Activated naive CD8-positive, alpha-beta T cell treated with anti-CD3 and anti-CD28 coated beads, Interleukin-2, amount 10 ng/mL, durations not matched to agents 7 days and 5 days (primary cell): ENCODE measurements at places on chromosomes 5 and 9. TPM values are rescaled to one million over a fixed set of nuclear protein-coding genes. Genes with fewer than 3 reads are reported as not detected.
A peak's percentile ranks its signal among the peaks of the same experiment; 100 is the strongest.

PCDHGA4 gene
- total RNA-seq = 0.25 TPM

- no peak for DNase-seq
- H3K27me3 ChIP-seq = no peaks in the 10 kb centered on the region
- peaks cover 4% of the 10 kb centered on the region for H3K4me1 ChIP-seq
Observed at GRCh38 chr5:81505672-81506071, 111.7 kb upstream of the ACOT12 start.

NPR2 gene
- total RNA-seq = 13.7 TPM

DNA sequence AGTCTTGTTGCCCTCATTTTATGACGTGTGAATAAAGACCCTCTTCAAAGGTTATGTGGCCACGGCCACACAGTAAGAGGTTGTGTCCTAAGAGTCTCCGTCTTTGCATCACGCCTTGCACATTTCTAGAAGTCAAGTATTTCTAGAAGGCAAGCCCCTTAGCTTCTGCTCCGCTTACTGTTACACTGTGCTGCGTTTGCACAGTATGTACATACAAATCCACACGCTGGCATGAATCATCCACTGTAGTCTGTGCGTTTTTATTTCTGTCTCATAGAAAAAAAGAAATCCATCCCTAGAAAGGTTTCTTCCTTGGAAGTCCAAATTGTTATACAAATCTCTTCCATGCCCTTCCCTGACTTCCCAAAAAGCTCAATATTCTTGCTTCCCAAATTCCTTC lies 21.4 kb upstream of the ICE1 start:
- H3K4me1 ChIP-seq = no peaks in the 10 kb centered on the region
- H3K27me3 ChIP-seq = no peaks in the 10 kb centered on the region
- no peaks in the 10 kb centered on the region for H3K36me3 ChIP-seq
- no peak overlapping the region for H3K27ac ChIP-seq
- DNase-seq = no peak
- no peak overlapping the region for H3K4me3 ChIP-seq

DNA sequence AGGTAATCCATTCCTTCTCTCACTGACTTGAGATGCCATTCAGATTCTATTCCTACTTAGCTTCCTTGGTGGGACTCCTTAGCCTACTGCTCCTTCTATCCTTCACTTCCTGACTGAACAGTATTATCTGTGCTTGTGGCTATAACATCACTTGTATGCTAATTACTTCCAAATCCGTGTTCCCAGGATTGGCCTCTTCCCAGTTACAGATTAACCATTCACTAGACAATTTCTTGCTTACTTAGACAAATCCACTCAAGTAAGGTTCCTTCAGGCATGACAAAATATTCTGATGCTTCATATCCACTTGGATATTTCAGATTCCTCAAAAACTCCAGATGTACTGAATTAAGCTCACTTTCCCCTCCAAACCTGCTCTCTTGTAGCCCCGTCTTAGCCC lies 18.3 kb downstream of the LIFR start:
- no peaks in the 10 kb centered on the region for H3K4me1 ChIP-seq
- H3K4me3 ChIP-seq = no peak overlapping the region
- no peaks in the 10 kb centered on the region for H3K36me3 ChIP-seq
- H3K27me3 ChIP-seq = peaks cover 6% of the 10 kb centered on the region

DNA sequence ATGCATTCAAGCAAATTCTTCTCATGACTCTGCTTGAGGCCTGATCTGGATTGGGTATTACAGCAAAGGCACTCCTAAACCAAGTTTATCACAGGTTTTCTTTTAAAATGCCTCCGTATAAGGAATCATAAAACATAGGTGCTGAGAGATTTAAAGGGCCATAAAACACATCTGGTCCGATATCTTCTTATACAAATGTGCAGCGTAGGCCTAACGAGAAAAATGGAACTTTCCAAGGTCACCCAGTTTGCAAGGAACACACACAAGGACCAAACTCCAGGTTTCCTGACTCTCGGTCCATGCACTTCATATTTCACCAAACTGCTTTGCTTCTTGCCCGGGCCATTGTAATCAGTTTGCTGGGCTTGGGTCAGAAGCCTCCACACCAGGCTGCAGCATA lies 22.1 kb downstream of the SH3RF2 start:
- H3K27ac ChIP-seq = no peak overlapping the region
- H3K4me3 ChIP-seq = no peak overlapping the region
- H3K27me3 ChIP-seq = peaks cover 14% of the 10 kb centered on the region
- H3K36me3 ChIP-seq = no peaks in the 10 kb centered on the region
- no peak for DNase-seq

DNA sequence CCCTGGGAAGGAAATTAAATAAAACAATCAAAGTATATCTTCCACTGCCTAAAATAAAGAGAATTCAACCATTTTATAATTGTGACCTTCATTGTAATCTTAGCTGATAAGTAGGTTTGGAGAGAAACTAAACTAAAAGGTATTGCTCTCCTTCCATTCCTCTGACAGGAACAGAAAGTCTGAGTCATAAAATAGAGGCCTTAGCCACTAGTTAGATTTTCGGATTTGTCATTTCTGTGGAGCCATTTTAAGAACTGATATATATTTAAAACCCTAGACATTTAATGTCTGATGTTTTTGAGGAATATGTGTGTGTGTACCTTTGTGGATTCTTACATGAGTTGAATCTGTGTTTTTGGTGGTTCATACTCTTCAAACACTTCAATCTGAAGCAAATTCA lies 11.8 kb upstream of the TMC1 start:
- no peaks in the 10 kb centered on the region for H3K36me3 ChIP-seq
- DNase-seq = no peak
- peaks cover 2% of the 10 kb centered on the region for H3K4me1 ChIP-seq
- H3K27me3 ChIP-seq = no peaks in the 10 kb centered on the region
- no peak overlapping the region for H3K4me3 ChIP-seq

GRCh38 chr9:92324889-92325268 lies 271 bp downstream of the NOL8 start:
- peak overlapping the region; percentile 98 for H3K27ac ChIP-seq
- no peaks in the 10 kb centered on the region for H3K27me3 ChIP-seq
- H3K36me3 ChIP-seq = peaks cover 7% of the 10 kb centered on the region
- no peak for DNase-seq

DNA sequence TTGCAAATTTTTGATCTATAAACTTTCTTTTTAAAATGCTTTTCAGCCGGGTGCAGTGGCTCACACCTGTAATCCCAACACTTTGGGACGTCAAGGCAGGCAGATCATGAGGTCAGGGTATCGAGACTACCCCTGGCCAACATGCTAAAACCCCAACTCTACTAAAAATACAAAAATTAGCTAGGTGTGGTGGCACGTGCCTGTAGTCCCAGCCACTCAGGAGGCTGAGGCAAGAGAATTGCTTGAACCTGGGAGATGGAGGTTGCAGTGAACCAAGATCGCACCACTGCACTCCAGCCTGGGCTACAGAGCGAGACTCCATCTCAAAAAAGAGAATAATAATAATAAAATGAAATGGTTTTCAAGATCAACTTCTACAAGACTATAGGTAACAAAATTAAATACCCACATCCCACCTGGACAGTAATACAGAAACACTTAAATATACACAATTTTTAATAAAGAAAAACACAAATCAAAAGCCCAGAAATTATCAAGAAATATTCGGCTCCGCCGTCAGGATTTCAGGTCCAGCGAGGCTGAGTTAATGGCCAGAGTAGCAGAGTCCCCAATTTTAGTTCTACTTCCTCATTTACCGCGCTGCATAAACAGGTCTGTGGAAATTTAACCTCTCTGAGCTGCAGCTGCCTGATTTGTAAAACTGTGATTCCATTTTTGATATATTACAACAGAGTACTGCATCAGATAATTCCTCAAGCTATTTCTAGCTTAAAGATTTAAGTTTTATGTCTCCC lies 4.0 kb downstream of the TUT7 start:
- H3K36me3 ChIP-seq = peaks cover 33% of the 10 kb centered on the region
- H3K27me3 ChIP-seq = no peaks in the 10 kb centered on the region
- no peak overlapping the region for H3K27ac ChIP-seq
- peak overlapping the region; percentile 56 for H3K4me3 ChIP-seq
- H3K4me1 ChIP-seq = peaks cover 45% of the 10 kb centered on the region
- DNase-seq = no peak

NOP16 gene
- 30.3 TPM for total RNA-seq

DNA sequence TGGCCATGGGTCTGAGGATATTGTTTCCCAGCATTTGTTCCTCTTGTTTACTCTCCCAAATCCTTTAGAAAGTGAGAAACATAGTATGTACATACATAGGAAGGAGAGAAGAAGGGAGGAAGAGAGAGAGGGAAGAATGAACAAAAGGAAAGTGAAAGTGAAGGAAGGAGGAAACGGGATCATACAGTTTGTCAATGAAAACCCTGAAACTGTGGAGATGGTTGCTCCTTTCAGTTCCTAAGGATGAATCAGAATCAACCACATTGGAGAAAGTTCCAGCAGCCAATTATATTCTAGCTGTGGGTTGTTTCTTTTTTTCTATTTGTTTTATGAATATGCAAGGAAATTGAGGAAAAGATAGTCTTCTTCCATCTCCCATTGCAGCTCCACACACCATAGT lies 396.5 kb downstream of the MLLT3 start:
- peaks cover 57% of the 10 kb centered on the region for H3K4me1 ChIP-seq
- no peak for DNase-seq
- no peaks in the 10 kb centered on the region for H3K27me3 ChIP-seq
- peaks cover 46% of the 10 kb centered on the region for H3K36me3 ChIP-seq
- peak overlapping the region; percentile 68 for H3K4me3 ChIP-seq

- peaks cover 4% of the 10 kb centered on the region for H3K27me3 ChIP-seq
- no peak overlapping the region for H3K4me3 ChIP-seq
- no peaks in the 10 kb centered on the region for H3K4me1 ChIP-seq
Observed at GRCh38 chr5:68657055-68657961, 436.5 kb upstream of the SLC30A5 start.

DNA sequence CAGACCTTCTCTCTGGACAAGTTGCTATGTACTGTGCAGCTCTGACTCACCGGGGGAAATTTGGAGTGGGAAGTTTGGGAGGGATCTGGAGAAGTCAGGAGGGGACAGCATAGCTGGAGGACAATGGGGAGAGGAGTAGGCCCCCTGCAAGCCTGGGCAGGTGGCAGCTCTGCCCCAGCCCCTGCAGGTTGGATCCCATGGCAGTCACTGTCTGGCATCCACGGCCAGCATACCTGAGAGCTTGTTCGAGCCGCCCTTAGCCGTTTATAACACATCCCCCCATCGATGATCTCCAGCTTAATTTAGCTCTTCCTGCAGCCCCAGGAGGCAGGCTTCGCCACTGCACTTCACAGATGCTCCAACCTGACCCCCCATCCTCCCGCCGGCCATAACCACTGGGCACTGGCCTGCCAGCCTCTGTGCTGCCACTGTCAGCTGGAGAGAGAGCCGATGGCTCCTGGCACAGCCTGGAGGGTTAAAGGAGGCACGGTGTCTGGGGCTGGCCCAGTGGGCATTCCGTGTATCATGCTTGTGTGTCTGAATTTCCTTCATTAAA lies 57.7 kb upstream of the RNU6ATAC start:
- no peaks in the 10 kb centered on the region for H3K4me1 ChIP-seq
- no peak overlapping the region for H3K27ac ChIP-seq
- H3K4me3 ChIP-seq = no peak overlapping the region

GRCh38 chr5:135864503-135865435 lies 30.3 kb downstream of the SLC25A48 start:
- H3K4me1 ChIP-seq = no peaks in the 10 kb centered on the region
- no peaks in the 10 kb centered on the region for H3K36me3 ChIP-seq
- DNase-seq = no peak
- peaks cover 4% of the 10 kb centered on the region for H3K27me3 ChIP-seq

- H3K36me3 ChIP-seq = peaks cover 46% of the 10 kb centered on the region
- peaks cover 2% of the 10 kb centered on the region for H3K4me1 ChIP-seq
- no peak overlapping the region for H3K27ac ChIP-seq
- DNase-seq = no peak
- H3K27me3 ChIP-seq = no peaks in the 10 kb centered on the region
Observed at GRCh38 chr9:438961-439768, 224.5 kb downstream of the DOCK8 start.

- no peaks in the 10 kb centered on the region for H3K4me1 ChIP-seq
- no peak overlapping the region for H3K4me3 ChIP-seq
- no peaks in the 10 kb centered on the region for H3K27me3 ChIP-seq
- DNase-seq = no peak
- H3K36me3 ChIP-seq = peaks cover 29% of the 10 kb centered on the region
Observed at GRCh38 chr5:37603072-37603471, 224.0 kb downstream of the WDR70 start.

DNA sequence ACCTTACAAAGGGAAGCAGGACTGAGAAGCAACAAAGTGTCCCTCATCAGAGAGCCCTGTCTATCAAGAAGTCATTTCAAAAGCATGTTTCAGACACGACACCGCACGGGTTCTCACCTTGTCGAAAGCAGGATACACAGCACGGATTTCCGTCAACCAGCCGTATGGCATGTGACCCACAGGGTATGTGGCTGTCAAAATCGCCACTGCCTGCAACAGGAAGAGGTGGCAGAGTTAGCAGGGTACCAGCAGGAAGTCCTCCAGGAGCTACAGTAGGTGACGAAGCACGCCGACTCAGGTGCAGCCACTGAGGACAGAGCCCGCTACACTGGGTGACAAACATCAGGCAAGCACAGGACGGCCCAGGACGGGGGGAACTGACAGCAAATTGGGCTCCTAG lies 81.2 kb downstream of the OTULIN start:
- peak overlapping the region; percentile 66 for H3K27ac ChIP-seq
- no peaks in the 10 kb centered on the region for H3K27me3 ChIP-seq
- no peak overlapping the region for H3K4me3 ChIP-seq
- no peak for DNase-seq
- H3K4me1 ChIP-seq = peaks cover 28% of the 10 kb centered on the region

DNA sequence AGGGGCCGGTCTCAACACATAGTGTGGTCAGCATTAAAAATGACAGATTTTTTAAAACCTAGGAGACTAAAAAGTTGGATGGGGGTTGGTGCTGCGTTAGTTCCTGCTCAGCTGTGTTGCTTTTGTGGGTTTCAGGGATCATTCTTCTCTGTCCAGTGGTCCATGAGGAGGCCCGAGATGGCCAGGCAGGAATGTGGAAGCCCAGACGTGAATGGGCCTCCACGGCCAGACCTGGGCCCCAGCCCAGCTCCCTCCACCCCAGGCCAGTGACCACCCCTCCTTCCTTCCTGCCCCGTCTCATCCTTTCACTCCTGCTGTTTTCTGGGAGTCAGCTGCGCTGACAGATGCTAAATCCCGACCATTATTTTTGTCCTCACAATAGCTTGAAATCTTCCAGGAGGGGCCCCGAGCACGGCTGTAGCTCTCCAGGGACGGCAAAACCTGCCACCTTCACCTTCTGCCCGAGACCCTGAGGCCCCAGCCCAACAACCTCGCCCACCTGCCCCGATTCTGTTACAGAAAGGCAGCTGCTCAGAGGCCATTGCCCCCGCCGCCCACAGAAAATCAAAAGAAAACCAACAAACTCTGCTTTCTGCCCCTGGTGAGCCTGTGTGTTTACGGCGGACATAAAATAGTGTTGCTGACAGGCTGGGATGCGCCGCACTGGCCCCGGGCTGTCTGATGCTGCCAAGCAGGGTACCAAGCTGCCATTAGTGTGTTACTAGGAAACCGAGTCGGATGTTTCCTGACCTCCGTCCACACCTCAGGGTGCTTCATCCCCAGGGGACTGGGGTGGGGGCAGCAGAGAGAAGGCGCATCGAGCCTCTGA lies 83.7 kb upstream of the SARDH start:
- H3K4me1 ChIP-seq = no peaks in the 10 kb centered on the region
- H3K27ac ChIP-seq = no peak overlapping the region
- H3K27me3 ChIP-seq = no peaks in the 10 kb centered on the region

CCNB1 gene
- 116 TPM for total RNA-seq

CDC25C gene
- total RNA-seq = 13.2 TPM

- H3K4me3 ChIP-seq = no peak overlapping the region
- DNase-seq = no peak
- H3K36me3 ChIP-seq = no peaks in the 10 kb centered on the region
- H3K4me1 ChIP-seq = peaks cover 3% of the 10 kb centered on the region
- no peaks in the 10 kb centered on the region for H3K27me3 ChIP-seq
Observed at GRCh38 chr9:37931592-37931991, 27.7 kb upstream of the SLC25A51 start.

PTGS1 gene
- total RNA-seq = 1.6 TPM

GRCh38 chr9:101510459-101510858 lies 23.2 kb upstream of the RNF20 start:
- no peak for DNase-seq
- H3K27ac ChIP-seq = no peak overlapping the region
- peaks cover 2% of the 10 kb centered on the region for H3K4me1 ChIP-seq
- peaks cover 13% of the 10 kb centered on the region for H3K27me3 ChIP-seq
